ENCODE measurements at places on chromosomes 12 and 14.
A peak's percentile ranks its signal among the peaks of the same experiment; 100 is the strongest.

DNA sequence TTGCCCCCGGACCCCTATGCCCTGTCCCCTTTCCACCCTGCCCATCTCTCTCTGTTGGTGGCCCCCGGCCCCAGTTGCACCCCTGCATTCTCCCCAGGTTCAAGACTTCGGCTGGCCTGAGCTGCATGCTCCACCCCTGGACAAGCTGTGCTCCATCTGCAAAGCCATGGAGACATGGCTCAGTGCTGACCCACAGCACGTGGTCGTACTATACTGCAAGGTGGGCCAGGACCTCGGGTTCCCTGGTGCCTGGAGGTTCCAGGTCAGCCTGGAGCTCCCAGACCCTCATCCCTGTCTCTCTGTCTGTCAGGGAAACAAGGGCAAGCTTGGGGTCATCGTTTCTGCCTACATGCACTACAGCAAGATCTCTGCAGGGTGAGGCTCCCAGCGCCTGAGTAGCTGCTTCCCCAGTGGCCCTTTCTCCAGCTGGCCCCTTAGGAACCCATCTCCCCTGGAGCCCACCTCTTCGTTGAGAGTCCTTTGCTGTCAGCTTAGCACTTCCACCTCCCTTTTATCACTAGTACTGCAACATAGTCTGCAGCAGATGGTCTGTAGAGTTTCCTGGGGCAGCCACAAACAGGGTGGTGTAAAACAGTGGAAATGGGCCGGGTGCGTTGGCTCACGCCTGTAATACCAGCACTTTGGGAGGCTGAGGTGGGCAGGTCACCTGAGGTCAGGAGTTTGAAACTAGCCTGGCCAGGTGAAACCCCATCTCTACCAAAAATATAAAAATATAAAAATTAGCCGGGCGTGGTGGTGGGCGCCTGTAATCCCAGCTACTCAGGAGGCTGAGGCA is 5.8 kb downstream of the TNS2 start:
- no peak for DNase-seq

DNA sequence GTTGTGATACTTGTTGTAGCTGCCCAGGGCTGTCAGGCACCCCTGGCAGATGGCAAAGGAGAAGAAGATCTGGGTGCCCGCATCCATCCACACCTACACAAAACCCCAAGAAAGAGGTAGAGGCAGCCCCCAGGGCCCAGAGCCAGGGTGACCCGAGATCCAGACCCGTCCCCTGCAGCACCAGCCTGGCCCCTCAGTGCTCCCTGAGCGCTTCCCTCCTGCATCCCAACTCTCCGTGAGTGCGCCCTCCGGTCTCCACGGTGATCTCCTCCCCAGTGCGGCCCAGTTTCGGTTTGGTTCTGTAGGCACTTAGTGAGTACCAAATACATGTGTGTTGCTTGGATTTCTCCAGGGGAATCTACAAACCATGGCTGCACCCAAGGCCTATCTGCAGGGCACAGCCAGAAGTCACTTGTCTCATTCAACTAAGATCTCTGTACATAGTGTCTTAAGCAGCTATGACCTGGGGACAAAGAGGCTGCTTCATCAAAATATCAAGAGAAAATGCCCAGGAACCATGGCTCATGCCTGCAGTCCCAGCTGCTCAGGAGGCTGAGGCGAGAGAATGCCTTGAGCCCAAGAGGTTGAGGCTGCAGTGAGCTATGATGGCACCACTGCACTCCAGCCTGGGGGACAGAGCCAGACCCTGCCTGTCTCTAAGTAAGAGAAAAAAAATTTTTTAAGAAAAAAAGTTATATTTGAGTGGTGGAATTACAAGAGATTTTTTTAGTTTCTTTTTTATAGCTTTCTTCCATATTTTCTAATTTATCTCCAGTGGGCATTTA is 15.9 kb downstream of the SLC6A12 start:
- DNase-seq, result no peak

DNA sequence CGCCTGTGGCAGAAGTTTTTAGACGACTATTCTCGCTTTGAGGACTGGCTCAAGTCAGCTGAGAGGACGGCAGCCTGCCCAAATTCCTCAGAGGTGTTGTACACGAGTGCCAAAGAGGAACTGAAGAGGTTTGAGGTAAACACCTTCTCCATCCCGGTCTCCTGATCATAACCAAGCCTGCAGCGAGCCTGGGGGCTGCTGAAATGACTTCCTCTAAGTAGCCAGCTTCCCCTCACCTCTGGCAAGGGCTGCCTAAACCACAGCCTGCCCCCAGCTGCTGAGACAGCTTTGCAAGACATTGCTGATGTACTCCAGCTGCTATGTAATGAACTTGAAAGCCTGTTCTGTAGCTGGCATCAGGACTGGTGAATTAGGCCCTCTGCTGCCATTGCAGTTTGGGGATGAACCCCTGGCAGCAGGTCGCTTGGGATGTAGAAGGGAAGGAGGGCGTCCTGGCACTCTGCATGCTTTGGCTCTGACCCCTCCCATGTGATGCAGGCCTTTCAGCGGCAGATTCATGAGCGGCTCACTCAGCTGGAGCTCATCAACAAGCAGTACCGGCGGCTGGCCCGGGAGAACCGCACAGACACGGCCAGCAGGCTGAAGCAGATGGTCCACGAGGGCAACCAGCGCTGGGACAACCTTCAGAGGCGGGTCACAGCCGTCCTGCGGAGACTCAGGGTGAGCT is 84.6 kb downstream of the ESR2 start:
- DNase-seq, result peak; percentile 34

DNA sequence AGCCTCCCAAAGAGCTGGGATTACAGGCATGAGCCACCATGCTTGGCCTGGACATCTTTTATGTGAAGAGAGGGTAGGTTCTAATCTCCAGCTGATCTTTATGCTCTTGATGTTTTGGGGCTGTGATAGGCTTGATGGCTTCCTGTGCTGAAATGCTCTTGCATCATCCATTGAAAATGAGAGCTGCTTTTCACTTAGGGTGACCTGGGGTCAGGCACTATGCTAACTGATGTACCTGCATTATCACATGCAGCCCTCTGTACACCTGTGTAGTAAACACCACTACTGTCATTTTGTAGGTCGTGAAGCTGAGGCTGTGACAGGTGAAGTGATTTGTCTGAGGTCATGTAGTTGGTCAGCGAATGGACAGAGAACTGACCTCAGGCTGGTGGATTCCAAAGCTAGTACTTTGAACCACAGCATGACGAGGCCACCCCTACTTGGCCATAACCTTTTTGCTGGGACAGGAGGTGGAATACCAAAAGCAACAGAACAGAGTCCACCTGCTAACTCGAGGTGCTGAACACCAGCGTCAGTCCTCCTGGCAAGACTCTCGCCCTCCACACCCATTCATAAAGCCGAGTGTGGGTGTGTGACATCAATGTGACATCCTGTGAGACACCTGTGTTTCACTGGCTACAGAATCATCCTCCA is 69.1 kb downstream of the C12orf75 start:
- no peak for DNase-seq

DNA sequence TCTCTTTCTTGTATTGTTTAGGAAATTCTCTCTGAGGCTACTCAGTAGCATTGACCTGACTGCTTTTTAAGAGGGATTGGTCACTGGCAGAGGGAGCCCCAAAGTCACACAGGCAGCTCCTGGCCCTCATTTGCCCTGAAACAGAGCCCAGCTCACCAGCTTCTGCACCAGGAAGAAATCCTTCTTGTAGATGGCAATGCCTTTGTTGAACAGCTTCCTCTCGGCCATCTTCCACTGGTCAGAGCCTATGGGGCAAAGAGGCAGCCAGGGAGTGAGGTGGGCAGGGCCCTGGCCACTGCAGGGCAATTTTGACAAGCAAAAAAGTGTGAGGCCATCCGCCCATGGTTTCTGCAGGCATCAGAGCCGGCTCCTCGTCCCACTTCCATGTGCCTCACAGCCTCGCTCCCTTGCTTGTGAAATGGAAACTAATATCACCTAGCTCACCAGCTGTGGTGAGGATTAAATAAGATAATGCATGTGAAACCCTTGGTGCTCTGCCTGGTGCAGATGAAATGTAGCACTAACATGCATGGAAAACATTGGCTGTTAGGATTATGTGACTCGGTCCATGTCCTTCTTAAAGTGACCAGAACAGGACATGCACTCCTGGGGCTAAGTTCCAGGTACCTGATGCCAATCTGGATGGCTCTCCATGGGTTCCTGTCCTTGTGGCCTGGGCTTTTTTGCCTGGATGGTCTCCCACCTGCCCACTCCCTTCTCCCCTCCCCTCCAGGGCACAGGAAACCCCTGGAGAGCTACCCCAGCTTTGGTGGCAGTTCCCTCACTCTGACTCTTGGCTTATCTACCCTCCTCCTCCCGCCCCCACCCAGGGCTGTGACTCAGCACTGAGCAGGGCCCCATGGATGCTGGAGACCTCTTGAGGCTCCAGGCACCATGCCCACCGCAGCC is 11.2 kb upstream of the PNMA1 start:
- no peak for DNase-seq

DNA sequence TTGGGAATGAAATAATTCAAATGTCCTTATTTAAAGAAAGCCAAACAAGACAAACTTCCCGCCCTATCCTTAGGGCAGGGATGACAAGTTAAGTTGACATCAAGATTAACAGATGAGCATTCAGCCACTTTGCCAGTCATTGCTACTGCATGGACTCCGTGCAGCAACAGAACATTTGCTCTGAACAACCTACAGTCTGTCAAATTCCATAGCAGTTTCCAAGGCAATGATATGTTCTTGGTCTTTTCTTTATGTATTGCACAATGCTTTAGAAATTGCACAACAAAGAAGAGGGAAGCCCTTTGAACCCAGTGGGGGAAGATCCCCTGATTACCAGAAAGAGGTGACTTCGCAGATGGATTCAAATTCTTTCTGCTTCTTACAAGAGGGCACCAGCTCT is 269.8 kb downstream of the BCAT1 start:
- DNase-seq, result no peak

DNA sequence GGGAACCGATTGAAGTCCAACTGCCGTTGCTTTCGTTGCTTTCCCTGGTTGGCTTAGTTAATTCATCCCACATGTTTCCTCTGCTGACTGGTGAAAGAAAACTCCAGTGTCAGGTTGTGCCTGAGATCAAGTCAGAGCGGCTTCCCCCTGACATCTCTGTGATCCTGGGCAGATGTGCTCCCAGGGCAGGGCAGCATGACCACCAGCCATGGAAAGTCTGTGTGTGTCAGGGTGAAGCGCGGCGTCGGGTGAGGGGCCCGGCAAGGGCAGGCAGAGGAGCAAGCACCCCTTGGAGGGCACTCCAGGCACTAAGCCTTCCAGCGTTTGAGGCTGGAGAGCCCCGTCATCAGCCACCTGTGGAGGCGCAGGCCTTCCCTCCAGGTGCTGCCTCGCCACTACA is 54.5 kb upstream of the IGF1 start:
- DNase-seq, result no peak

GRCh38 chr12:4106621-4107020 is 166.9 kb upstream of the CCND2 start:
- no peak for DNase-seq

GRCh38 chr12:112179341-112179740 is 54.0 kb downstream of the TRAFD1 start:
- DNase-seq, result no peak

DNA sequence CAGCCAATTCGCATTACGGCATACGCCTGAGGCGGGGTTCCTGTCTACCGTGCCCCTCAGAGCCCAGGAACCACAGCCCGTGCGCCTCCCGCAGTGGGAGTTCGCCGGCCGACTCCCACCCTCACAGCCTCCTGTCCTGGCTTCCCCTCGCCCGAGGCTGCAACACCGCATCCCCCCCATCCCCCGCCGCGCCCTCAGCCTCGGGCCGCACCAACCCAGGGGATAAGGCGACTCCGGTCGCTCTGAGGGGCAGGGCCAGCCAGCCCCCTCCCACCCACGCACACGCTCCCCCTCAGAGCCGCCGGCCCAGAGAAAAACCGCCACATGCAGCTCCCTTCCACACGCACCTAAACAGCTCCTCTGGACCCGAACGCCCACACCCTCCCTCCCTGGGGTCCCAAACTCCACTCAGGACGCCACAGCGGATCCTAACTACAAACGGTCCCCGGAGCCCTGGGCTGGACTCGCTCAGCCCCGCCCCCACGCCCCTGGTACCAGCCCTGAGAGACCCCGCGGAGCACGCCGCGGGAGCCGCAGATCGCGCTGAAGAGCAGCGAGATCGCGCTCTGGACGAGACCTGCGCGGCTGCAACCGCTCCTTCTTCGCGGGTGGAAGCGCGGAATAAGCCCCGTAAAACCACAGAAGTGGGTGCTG is at the start of gene C14orf39:
Gene C14orf39, minus strand, starts transcription at position 466 of the 654 bp plus-strand sequence. CDS start 985 bp downstream, outside the sequence.
- peak; percentile 16 for DNase-seq

DNA sequence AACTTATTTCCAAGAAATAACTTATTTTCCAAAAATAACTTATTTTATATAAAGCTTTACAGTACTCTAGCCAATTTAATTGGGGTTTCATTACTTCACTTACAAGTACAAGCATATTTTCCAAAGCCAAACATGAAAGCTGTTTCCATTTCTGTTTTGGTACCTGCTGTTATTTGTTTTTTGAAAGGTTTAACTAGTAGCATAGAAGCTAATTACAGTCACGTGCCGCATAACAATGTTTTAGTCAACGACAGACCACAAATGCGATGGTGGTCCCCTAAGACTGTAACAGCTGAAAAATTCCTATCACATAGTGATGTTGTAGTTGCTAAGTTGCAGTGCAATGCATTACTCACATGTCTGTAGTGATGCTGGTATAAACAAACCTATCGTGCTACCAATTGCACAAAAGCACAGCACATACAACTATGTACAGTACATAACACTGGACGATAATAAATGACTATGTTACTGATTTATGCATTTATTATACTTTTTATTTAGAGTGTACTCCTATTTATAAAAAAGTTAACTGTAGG is 21.7 kb downstream of the PTPN21 start:
- DNase-seq, result no peak

DNA sequence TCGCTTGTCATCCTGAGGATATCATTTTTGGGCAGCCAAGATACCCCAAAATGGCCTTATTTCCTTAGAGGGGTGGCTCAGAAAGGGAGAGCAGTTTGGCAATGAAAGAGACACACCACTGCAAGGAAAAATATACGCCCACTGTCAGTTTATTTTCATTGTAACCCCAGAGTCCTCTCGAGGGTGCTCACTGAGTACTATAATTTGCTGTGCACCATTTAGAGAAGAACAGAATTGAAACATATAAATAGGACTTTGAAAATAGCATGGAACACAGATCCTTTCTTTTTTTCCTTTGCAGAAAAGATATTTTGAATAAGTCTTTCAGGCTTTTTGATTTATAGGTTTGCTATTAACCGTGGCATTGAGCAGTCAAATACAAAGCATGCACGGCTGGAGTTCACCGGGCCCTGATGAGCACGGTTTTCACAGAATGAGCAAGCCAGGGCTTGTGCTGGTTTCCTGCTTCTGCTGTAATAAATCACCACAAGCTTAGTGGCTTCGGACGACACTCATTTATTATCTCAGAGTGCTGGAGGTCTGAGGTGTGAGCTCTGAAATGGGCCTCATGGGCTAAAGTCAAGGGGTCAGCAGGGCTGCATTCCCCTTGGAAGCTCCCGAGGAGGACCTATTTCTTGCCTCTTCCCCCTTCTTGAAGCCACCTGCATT is 152.3 kb downstream of the ZNF664 start:
- DNase-seq, result peak; percentile 58

- no peak for DNase-seq
These were observed 63.4 kb downstream of the GALNT4 start for GRCh38 chr12:89461190-89461589.

Measured in GM06990 (cell line).